ENCODE measurements at places on chromosomes 4 and X.

GRCh38 chrX:66872771-66873170, 233.9 kb upstream of the EDA2R start:
- DNase-seq, result no peak

GRCh38 chrX:16205840-16206239, 38.6 kb downstream of the MAGEB17 start:
- DNase-seq, result no peak

DNA sequence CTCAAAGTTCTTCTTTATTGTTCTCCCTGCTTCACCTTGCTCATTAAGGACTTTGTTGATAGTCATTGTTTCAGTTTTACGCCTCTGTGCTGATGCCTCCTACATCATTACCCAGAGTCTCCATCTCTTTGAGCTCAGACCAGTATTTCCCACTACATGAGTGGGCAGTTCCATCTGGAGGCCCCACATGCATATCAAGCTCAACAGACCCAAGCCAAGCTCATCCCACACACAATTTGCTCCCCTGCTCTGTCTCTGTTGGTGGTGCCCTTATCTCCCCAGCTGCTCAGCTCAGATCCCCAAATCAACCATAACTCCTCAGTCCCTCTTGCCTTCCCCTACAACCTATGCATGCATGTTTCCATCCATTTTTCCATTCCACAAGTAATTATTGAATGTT, 85.1 kb upstream of the EFNB1 start:
- no peak for DNase-seq

DNA sequence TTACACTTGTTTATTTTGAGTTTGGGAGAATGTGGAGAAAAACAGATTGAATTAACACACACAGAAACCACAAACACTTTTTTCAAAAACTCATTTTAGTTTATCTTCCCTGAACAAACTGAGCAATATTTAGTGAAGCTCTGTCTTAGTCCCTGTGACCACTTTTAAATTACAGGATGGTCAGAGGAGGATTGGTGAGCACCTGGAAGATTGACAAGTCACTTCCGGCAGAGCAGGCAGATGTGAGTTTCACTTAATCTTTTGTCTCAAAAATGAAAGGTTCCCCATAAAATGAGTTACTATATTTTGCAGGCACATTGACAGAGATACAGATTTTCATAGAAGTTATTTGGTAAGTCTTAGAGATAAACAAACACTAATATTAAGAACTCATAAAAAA, 970.1 kb downstream of the ADGRL3 start:
- no peak for DNase-seq

- DNase-seq, result no peak
These were observed 7.0 kb downstream of the TMSB4X start for GRCh38 chrX:12981880-12982279.

- no peak for DNase-seq
These were observed 199.5 kb upstream of the ZCCHC13 start for GRCh38 chrX:74104356-74105015.

DNA sequence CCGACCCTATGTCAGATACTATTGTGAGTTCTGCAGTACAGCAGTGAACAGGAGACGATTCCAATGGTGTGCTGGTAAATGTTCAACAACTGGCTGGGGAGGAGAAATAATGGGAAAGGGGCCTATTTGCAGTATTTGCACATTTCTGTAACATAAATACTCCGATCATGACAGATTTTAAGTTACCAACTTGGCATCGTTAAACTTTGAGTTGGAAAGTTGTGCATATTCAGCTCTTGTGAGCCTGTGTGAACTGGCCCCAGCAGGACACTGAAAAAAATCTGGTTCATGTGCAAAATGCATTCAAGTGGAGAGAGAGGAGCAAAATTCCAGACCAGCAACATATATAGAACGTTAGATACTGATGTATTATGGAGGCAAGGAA, 175.0 kb downstream of the MAPK10 start:
- no peak for DNase-seq

DNA sequence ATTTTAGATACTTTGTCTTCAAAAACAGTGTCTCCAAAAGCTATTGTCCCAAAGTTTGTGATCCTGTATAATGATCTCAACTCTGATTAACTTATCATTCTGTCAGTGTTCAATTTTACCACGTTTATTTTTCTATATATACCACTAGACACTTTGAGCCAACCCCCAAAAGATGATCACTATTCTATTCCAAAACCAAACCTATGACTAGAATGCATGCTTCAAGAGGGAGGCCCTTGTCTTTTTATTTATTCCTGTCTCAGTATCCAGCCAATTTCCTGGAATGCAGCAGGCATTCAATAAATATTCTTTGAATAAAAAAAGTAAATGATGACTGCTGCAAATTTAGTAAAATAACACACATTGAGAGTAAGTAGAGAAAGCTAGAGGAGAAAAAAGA, 275.6 kb downstream of the LDB2 start:
- no peak for DNase-seq

DNA sequence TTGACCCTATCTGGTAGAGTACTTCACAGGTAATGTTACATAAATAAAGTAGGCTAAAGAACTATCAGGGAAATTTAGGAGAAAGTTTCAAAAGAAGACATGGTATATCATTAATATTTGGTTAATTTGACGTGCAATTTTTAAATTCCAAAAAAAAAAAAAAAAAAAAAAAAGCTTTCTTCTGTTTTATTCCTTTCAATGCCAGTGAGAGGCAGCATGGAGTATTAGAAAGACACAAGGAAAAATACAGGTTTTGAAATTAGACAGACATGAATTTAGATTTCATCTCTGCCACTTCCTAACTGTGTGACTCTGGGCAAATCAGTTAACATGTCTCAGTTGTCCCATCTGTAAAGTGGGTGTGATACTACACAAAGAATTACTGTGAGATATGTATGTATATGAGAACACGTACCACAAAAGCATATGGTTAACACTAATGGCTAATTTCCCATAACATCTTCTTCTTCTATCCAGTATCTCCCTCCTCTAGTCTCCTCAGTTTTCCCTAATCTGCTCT, 132.5 kb downstream of the GPC3 start:
- no peak for DNase-seq

GRCh38 chr4:4763822-4764557, 95.5 kb upstream of the MSX1 start:
- DNase-seq, result no peak

- no peak for DNase-seq
These were observed 638.9 kb downstream of the MID1IP1 start for GRCh38 chrX:39439906-39440798.

DNA sequence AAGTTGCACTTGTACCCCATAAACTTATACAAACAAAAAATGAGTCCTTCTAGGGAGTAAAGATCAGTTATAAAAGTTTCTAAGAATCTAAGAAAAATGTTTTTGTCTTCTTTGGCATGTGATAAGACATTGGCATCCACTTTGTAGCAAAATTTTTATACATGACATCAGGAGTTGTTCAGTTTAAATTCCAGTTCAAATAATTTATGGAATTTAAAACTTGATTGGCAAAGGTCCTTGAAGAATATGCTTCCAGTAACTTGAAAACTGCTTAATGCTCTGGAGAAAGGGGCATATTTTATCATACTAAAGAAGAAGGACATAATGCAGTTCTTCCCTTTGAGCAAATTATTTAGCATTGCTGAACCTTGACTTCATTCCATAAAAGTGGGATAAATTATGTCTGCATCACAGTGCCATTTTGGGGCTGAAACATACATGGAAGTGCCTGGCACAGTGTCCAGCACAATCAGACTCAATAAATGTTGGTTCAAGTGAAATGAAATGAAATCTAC, 163.3 kb upstream of the IL15 start:
- no peak for DNase-seq

DNA sequence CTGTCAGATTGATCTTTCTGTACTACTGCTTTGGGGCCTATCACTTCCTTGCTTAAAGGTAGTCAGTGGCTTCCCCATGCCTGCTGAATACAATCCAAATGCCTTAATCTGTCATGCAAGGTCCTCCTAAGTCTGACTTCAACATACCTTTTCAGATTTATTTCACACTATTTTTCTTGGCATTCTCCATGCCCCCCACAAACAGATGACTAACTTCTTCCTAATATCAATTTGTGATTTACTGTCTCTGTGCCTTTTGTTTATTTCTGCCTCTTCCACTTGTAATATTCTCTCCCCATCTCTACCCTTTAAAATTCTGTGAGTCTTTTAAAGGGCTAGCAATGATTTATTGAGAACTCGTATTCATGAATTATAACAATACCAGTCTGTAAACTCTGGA, 41.8 kb downstream of the OCRL start:
- DNase-seq, result no peak

- no peak for DNase-seq
These were observed 28.8 kb downstream of the FAM199X start for GRCh38 chrX:104195013-104195412.

DNA sequence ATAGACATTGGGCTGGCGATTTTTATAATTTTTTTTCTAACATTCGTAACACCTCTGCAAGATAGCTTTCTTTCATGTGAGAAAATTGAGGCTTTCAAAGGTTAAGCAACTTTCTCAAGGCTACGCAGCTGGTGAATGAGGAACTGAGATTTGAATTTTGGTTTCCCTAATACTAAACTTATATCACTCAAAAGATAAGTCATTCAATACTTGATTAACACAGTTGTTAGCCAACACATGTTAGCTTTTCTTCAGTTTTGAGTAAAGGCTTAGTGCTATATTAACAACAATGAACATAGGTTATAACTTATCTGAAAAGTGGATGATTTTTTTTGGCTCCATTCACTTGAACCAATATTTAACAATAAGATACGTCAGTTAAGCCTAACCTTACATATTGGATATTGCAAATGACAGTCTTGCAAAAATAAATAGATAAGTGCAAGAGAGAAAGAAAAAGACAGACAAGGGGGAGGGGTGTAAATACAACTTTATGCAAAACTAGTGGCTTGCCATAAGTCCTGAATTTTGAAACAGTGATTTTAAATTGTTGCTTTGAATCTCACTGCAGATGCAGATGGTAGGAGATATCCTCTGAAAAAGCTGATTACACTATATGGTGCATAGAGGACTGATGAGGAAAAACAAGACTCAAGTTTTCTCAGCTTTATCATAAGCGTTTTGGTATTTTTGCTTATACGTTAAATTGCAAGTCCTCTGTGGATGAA, 11.1 kb upstream of the GPM6A start:
- DNase-seq, result no peak

- no peak for DNase-seq
These were observed 28.9 kb downstream of the AFF1 start for GRCh38 chr4:86963697-86964096.

- no peak for DNase-seq
These were observed 109.8 kb upstream of the ANXA3 start for GRCh38 chr4:78441756-78442155.

DNA sequence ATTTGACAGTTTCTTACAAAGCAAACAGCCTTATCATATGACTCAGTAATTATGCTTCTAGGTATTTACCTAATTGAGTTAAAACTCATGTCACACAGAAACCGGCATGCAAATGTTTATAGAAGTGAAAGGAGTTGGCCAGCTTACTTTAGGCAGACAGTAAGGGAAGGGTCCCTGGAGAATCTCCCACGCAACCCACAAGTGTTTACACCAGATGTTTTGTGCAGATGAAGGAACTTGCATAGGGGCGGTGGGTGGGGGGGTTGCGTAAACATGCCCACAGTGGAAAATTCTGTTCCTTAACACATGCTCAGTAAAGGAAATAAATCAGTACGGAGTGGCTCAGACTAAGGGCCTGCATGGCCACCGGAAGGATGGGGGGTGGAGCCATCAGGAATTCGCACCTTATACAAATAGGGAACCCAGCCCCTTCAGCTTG, 330.5 kb upstream of the AADAT start:
- DNase-seq, result no peak

- no peak for DNase-seq
These were observed 145.9 kb downstream of the PPP3CA start for GRCh38 chr4:101201421-101201820.

DNA sequence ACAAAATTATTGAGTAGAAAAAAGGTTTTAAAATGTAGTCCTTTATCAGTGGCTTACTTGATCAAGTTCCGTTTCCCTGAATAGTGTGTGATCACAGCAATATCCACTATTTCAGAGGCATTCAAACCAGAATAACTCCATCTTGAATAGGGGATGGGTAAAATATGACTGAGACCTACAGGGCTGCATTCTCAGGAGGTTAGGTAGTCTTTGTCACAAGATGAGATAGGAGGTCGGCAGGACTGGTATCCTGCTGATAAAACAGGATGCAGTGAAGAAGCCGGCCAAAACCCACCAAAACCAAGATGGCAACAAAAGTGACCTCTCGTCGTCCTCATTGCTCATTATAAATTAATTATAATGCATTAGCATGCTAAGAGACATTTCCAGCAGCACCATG, 24.7 kb downstream of the TSPAN6 start:
- no peak for DNase-seq

GRCh38 chr4:164614999-164615398, 138.9 kb upstream of the SMIM31 start:
- no peak for DNase-seq

DNA sequence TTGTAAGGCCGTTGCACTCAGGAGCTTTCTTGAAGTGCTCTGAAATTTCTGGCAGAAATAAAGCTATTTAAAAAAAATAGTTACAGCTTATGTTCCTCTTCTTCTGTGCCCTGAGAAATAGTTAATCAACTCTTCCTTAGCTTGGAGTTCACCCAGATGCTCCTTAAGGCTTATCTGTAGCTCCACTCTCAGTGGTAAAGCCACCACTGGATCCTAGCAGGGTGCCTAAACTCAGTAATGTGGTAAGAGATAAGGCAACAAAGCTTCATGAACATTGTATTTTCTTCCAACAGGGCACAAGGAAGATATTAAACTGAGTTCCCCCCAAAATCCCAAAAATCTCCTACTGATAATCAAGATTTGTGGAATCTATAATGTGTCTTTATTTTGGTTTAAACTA, 299.5 kb downstream of the MAPK10 start:
- DNase-seq, result no peak

- no peak for DNase-seq
These were observed 6.3 kb downstream of the TMEM31 start for GRCh38 chrX:103716962-103717361.

DNA sequence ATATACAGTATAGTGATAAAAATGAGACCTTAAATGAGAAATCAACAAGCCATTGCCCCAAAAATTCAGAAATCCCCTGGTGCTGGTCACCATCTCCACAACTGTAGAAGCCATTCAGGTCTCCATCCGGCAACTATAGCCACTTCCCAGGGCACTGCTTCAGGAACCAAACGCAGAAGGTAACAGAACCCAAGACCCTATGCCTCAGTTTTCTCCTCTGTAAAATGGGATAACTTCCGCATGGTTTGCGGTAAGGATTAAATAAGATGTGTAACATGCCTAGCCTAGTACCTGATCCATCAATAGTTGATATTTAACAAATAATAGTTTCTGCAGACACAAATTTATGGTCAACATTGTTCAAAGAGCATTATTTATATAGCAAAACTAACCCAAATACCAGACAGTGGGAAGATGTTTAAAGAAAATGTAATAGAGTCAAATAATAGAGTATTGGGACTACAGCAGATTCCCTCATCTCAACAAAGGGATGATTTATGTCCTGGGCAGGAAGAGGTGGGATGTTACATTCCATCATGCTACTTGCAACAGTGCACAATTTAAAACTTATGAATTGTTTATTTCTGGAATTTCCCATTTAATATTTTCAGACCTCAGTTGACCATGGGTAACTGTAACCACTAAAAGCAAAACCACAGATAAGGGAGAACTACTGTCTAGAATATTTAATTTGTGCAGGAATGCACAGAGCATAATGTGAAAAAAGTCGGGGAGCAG, 30.0 kb downstream of the IRF2 start:
- DNase-seq, result no peak

- DNase-seq, result no peak
These were observed 67.1 kb downstream of the PPP2R2C start for GRCh38 chr4:6405397-6405706.

Measured in activated T-cell treated with anti-CD3 and anti-CD28 coated beads for 1 hour (primary cell).